ENCODE measurements at places on chromosomes 7 and 10.

DNA sequence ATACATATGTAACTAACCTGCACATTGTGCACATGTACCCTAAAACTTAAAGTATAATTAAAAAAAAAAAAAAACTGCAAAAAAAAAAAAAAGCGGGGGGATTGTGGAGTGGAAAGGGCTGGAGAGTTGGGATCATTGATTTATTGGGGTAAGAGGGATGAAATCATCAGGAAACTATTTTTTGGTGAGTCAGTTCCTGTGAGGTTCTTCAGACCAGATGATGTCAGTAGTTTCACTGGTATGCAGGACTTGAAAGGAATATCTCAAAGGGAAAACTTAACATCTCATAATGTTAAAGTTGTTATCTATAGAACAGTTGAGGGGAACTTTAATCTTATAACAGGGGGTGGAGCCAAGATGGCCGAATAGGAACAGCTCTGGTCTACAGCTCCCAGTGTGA is 32.6 kb upstream of the TECTB start:
- DNase-seq = peak; percentile 9

GRCh38 chr7:80488406-80488805 is 23.5 kb downstream of the GNAT3 start:
- no peak for DNase-seq

- DNase-seq = no peak
Measured at GRCh38 chr10:35276889-35277288, 59.4 kb upstream of the CCNY start.

DNA sequence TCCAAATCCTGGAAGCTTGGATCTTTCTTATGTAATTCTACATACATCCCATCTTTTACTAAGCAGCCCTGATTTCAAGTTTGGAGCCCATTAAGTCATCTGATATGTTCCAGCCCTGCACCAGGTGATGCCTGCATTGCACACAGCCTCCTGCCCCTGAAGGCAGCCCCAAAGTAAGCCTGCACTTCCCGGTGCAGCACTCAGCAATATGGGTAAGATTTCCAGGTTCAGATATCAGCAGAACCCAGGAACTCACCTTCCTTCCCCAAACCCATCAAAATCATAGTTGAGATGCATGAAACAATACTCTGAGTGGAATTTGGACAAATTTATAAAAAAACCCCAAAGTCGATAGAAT is 333 bp upstream of the DDC start:
- no peak for DNase-seq

DNA sequence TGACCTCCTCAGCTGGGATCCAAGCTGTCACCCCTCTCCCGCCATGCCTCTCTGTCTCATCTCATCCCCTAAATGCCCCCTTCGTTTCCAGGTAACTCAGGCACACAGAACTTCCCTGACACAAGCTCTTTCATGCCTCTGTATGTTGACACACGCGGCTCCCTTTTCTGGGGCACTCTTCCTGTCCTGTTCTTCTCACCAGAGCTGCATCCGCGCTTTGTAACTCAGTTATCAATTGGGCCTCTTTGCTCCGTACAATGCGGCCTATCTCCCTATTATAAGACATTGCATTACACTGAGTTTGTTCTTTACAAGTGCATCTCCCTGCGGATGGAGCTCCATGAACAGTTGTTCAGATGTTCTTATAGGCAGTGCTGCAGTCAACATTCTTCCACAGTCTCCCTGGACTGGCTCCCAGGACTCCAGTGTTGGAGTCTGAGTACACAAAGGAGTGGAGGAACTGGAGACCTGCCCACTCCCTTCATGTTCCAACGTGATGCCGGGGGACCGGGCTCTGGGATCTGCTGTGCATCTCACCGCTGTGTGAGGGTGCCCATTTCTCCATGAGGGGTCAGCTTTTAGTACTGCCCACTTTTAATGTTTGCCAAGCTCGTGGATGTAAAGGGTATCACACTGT is 56.9 kb upstream of the TNS3 start:
- no peak for DNase-seq

DNA sequence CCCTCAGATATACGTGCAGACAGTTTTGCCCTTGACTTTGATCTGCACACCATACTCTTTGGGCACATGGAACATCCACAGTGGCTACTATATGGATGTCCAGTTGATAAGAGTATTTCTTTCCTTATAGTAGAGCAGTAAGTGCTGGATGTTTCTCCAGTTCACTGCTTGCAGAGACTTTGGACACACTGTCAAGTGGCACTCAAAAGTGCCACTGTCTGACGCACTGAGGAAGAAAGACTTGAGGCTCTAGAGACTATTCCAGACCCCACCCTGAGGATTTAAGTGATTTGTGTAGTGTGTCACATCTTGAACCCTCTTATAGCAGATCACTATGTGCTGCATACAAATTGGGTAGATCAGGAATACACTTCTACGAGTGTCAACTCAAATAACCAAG is 179.1 kb downstream of the GNAI1 start:
- DNase-seq = no peak

GRCh38 chr7:33904681-33905388 is 504 bp upstream of the BMPER start:
- DNase-seq = no peak

- DNase-seq = no peak
Measured at GRCh38 chr10:22712956-22713852, 1.2 kb downstream of the PIP4K2A start.

- no peak for DNase-seq
Measured at GRCh38 chr7:7919449-7919945, 49.1 kb upstream of the GLCCI1 start.

DNA sequence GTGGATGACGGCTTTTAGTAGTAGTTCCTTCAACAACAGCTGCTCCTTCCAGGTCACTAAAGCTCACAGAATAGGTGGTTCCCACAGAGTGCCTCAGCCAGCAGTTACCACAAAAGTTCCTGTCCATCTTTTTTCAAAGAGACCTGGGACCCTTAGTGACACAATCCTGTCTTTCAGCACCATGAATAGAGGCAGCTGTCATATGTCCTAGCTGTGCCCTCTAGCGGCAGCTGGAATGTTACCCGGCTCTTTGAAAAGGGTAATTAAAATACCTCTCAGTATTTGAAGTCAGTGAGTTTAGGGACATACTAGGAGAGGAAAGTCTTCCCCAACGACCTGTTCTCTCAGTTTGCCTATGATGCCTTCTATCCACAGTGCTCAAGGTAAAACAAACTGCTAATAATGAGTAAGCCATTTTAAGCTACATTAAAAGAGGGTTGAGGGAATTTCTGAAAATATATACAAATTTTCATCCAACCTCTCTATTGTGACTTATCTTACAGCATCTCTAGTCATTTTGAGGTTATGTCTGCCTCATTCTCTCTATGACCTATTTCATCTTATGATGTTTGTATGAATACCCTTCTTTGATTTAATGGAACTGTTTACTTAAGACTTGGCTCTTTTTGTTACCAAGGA is 290.8 kb downstream of the NXPH1 start:
- no peak for DNase-seq

DNA sequence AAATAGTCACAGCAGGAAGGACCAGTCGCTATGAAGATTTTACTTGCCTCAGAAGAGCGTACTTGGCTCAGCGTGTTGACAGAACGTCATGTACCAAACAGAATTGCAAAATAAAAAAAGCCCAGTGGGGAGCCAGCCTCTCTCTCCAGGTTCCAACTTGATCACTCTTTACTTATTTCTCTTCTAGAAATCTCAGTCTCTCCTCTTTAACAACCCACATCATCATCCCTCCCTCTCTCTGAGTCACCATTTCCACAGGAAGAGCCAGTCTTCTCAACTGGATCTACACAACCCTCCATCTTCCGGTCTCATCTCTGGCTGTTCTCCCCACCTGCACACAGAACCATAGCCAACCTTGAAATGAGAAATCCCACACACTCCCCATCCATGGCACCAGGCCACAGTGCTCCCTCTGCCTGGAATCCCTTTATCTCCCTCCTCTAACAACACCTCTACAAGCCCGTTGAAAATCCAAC is 718.3 kb downstream of the GRID1 start:
- no peak for DNase-seq

DNA sequence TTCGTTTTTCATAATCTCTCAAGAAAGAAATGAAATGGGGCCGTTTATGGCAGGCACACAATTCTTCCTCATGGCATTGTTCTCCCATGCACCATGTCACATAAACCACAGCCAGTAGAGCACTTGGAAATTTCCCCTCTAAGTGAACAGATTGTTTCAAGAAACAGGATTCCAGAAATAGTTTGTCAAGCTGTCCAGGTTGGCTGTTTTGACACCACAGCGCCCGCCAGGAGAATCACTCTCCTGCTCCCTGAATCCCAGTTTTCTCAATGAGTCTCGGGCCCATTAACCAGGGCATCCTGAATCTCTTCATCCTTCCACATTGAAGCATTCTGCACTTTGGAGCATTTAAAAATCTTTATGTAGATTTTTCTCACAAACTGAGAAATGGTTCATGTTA is 172.2 kb upstream of the NEBL start:
- no peak for DNase-seq

DNA sequence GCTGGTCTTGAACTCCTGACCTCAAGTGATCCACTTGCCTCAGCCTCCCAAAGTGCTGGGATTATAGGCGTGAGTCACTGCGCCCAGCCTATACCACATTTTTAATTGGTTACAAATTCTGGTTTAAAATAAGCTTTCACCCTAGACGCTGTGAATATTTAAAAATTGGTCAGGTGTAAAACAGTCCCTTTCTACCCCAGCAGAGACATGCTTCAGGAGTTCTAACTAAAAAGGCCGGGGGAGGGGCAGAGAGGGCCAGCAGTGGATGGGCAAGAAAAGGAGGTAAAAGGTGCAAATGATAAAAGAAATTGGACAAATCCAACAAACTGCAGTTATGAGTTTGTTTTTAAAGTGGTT is 70.0 kb downstream of the WAPL start:
- DNase-seq = no peak

DNA sequence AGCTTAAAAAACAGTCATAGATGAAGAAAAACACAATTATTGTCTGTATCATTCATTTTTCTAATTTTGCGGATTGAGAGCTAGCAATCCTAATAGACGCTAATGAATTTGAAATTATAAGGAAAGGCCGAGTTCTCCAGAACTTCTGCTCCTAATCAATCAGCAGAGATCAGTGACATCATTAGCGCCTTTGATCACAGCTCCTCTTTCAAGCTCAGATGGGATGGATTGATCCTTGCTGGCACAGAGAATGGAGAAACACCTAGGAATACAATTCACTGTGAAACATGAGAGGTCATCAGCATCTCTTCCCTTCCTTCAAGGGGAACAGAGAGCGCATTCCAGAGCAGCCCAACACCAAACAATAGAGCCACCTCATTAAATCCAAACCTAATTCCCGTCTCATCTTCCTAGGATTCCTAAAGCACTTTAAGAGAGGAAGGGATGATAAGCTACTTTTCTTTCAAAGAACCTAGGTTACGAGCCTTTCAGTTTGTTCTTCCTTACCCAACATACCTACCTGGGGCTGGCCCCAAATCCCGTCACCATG is 24.4 kb downstream of the GLI3 start:
- no peak for DNase-seq

DNA sequence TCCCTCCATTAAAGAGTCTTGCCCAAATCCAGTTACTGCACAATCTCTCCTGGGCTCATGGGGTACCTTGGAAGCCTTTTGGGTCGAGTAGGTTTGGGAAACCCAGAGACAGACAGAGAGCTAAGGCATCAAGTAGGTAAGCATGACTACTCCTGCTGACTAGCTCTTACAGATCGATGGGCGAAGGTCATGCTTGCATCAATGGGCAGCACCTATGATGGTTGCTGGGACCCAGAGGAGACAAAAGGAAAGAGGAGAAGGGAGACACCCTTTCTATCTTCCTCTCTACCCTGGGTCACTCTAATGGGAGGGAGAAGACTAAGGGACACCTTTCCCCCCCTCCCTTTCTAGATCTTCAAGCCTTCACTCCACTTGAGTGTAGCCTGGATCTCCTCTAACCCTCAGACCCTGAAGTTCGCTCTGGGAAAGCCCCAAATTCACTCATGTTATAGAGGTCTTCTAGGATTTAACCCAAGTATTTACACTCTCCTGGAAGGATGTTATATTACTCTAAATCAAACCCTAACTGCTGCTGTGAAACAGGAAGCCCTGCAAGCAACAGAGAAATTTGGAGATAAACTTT is 31.6 kb upstream of the ZNF746 start:
- no peak for DNase-seq

- no peak for DNase-seq
Measured at GRCh38 chr10:75441196-75441595, 9.8 kb downstream of the LRMDA start.

- no peak for DNase-seq
Measured at GRCh38 chr7:92987095-92987494, 130.7 kb downstream of the SAMD9 start.

- DNase-seq = no peak
Measured at GRCh38 chr10:6082496-6083395, 6.1 kb upstream of the RBM17 start.

DNA sequence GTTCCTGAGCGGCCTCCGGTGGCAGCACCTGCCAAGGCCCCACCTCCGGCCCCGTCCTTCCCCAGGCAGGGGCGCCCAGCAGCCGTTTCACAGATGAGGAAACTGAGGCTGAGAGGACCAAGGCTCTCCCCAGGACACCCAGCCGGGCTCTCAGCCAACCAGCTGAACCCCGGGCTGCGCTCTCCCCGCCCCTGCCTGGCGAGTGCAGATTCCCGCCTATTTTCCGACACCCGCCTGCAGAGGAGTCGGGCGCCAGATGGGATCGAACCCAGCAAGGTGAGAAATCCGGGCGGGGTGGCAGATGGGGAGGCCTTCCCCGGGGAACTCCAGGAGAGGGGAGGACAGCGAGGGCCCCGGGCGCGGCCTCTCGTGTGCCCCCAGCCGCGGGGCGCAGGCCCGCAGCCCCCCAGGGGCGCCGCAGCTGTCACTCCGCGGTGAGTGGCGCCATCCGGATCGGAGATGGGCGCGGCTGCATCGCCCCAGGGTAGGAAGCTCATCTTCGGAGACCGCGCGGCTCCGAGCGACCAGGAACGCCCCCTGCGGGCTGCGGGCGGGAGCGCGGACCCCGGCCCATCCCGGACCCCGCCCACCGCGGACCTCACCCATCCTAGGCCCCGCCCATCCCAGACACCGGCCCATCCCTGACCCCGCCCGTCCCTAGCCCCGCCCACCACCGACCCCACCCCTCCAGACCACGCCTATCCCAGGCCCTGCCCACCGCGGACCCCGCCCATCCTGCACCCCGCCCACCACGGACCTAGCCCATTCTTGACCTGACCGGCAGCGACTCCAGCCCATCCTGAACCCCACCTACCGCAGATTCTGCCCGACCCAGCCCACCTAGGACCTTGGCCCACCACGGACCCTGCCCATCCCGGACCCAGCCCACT is 90.3 kb downstream of the MICALL2 start:
- no peak for DNase-seq

DNA sequence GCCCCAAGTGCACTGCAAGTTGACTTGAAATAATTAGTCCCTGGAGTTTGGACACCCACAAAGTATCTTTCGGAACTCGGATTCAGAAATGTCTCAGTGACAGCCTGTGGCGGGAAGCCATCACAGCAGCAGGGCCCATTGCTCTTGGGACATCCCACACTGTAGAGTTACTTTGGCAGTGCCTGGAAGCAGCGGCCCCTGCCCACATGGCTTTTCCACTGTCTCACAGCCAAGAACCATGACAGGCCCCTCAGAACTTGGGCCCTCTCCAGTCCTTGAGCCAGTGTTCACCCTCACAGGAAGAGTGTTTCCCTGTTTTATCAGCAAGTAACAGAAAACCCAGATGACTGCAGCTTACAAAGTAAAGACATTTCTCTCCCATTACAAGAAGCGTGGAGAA is 477.0 kb upstream of the GALNT17 start:
- DNase-seq = no peak

- DNase-seq = no peak
Measured at GRCh38 chr10:74079936-74080590, 70.6 kb downstream of the AP3M1 start.

Measured in HFF-Myc (cell line).